ENCODE measurements at places on chromosomes 13 and 19.

DNA sequence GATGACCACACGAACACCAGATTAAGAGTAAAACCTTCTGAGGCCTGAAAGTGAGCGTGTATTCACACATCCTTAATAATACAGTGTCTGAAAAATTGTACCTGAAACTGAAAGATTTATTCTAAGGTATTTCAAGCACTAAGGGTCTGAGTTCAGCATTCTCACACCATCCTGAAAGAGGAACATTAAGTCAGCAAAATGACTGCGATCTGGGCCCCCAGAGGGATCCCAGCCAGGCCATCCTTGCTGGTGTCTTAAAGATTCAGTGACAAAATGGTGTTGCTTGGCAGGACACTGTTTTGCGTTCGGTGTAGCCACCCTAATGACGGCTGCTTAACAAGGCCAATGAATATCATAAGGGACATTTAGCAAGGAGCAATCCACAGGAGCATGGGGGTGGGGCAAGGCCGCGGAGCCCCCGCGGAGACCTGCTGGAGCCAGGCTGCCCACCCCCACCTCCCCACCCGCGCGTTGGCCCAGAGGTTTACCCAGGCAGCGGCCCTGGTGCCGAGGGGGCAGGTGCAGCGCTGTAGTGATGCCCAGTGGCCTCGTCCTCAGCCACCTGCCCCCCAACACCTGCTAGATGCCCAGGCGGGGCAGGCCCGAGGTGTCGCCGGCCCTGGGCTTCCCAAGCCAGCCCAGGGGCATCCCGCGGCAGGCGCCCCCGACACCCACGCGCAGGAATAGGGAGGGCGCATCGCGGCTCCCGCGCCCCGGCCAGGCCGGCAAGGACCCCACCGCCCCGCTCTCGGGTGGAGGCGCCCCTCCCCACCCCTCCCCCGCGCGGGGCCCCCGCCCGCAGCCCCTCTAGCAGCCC is 742 bp downstream of the NALCN start:
- no peak for DNase-seq

DNA sequence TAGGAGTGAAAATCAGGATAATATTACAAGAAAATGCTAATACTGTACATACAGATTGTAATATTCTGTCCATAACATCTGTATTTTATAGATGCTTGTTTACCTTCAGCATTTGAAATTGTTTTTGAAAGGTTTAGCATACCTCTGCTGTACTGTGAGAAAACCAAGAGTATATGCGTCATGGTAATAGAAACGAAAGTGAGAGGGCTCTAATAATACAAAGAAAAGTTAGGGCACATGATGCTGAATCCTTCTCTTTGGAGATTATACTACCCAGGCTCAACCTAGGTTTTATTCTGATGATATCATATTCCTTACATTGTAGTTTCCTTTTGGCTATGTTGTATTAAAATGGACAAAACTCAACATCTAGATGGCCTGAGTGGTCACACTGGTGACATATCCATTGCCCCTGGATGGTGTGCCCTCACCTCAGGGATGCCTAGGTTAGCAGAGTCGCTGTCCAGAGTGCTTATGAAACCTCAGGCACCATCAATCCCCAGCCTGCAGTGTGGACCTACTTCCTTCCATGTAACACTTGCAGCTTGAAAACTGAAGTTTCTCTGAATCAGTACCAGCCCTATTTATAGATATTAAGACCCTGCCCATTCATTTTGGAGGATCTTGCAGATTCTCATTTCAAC is 253.7 kb downstream of the KCTD12 start:
- no peak for DNase-seq

DNA sequence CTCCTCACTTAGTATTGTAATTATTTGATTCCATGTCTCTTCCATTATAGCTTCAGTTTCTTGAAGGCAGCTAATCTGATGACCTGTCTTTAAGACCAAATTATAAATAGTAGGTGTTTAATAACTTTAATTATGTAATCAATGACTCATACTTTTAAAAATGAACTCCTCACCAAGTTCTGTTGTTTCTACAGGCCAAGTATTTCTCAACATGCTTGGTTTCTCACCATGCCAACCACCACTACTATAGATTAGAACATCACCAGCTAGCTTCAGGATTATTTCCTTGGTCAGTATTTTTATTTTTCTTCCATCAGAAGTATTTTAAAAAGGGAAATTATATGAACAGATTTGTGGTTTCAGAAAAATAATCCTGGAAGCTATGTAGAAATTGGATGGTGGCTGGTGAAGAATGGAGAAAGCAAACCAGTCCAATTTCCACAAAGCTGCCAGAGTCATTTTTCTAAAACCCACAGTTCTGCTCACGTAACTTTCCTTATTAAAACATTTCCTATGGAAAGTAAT is 237.7 kb upstream of the DACH1 start:
- DNase-seq: no peak

- no peak for DNase-seq
These were observed 1399.8 kb upstream of the SLC10A2 start for GRCh38 chr13:104466016-104466415.

- DNase-seq: no peak
These were observed 49.3 kb downstream of the UFM1 start for GRCh38 chr13:38398711-38399493.

Data from type B pancreatic cell (in vitro differentiated cells).